ENCODE measurements at places on chromosomes 12 and 14.

DNA sequence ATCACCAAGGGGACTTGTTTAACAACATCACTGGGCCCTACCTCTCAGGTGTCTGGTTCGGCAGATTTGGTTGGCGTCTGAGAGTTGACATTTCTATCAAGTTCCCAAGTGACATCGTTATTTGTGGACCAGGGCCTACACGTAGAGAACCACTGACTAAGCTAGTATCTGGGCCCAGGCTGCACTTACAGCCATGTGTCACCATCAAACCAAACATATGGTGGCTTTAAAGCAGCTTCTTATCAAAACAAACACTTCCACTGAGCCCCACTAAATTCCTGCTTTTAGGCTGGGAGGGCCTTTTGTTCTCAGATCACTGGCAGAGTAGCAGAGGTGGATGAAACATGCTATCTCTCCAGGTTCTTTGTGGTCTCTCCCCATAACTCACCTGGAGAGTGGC lies 220.5 kb downstream of the PELI2 start:
- peak; percentile 5 for DNase-seq

- peak; percentile 46 for DNase-seq
Measured at GRCh38 chr12:26471560-26471959, 276.2 kb downstream of the SSPN start.

DNA sequence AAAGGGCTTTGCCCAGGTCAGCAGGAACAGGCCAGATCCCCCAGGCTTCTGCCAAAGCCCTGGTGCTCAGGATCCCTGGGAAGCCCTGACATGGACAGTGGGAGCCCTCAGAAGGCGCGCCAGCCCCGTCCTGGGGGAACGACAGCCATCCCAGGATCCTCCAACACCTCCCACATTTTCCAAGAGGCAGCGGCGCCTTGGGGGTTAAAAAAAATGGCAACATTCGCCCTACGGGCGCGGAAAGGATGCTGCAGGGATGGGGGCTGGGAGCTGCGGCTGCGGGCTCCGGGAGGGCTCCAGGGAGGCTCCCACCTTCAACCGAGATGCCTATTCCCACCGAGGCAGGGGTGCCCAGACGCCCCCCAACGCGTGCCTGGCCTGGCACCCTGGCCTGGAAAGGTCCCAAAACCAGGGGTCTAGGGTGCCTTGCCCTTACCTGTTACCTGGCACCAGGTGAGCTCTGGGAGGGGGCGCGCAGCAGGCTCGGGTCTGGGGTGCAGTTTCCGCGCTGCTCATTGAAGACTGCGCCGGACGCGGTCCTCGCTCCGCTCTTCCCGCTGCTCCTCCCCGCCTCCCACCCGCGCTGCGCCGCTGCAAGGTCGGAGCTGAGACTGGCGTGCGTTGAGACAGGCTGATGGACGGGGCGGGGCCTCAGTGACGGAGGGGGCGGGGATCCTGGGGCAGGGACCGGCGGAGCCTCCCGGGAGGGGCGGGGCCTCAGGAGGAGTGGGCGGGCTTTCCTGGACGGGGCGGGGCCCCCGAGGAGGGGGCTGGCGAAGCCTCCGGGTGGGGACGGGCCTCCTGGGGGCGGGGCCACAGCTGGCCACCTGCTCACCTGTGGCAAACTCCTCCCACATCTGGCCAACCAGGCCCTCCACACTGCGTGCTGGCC lies at the start of gene ABCB9:
ABCB9 (minus strand) TSS at position 613 of the 892 bp plus-strand sequence. CDS start 6,228 bp downstream, outside the sequence.
- DNase-seq = peak; percentile 78

DNA sequence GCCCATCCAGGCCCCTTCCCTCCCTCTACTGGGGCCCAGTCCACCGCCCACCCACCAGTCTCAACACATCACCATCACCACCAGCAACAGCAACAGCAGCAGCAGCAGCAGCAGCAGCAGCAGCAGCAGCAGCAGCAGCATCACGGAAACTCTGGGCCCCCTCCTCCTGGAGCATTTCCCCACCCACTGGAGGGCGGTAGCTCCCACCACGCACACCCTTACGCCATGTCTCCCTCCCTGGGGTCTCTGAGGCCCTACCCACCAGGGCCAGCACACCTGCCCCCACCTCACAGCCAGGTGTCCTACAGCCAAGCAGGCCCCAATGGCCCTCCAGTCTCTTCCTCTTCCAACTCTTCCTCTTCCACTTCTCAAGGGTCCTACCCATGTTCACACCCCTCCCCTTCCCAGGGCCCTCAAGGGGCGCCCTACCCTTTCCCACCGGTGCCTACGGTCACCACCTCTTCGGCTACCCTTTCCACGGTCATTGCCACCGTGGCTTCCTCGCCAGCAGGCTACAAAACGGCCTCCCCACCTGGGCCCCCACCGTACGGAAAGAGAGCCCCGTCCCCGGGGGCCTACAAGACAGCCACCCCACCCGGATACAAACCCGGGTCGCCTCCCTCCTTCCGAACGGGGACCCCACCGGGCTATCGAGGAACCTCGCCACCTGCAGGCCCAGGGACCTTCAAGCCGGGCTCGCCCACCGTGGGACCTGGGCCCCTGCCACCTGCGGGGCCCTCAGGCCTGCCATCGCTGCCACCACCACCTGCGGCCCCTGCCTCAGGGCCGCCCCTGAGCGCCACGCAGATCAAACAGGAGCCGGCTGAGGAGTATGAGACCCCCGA lies 6.8 kb upstream of the RNU7-1 start:
- DNase-seq = no peak

- no peak for DNase-seq
Measured at GRCh38 chr12:57435293-57435692, 709 bp downstream of the INHBC start.

DNA sequence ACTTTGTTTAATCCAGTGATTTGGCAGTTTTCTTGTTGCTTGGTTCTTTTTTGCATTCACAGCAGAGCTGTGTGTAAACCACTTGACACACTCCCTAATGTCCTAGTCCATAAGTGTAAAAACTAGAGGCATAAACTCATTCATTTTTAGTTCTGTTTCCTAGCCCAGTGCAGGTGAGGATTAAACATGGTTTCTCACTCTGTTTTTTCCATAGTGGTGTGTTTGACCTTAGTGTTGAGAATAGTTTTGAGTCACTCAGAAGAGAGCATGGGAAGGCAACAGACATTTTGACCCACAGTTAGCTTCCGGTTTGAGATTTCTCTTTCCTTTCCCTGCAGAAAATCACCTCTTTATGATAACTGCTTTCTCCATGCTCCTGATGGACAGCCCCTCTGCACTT lies 24.2 kb upstream of the GALNT16 start:
- no peak for DNase-seq

GRCh38 chr12:22089486-22089885 lies 43.5 kb downstream of the CMAS start:
- no peak for DNase-seq

DNA sequence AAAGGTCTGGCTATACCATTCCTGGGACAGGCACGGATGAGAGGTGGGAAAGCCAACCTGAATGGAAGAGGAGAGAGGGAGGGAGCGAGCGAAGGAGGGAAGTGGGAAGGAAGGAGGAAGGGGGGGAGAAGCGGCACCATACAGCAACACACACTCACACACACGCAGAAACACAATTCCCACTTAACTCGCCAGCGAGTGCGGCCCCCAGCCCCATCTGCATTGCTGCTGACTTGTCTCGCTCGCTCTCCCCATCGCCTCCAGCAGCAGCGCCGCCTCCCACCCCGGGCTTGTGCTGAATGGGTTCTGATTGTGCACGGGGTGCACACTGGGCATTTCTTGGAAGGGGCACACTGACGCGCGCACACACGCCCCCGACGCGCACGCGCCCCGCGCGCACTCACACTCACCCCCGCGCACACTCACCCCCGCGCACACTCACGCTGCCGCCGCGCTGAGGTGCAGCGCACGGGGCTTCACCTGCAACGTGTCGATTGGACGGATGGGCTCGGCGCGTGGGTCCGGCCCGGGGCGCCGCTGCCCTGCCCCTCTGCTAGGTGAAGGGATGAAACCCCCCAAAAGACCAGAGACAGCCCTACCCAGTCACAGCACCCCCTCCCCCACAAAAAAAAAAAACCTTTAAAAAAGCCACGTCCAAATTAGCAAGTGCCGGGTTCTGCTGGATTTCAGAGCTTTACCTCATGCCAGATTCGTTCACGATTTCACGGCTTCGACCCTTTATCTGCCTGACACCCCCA lies 685 bp downstream of the GRIN2B start:
- no peak for DNase-seq

- DNase-seq = no peak
Measured at GRCh38 chr12:49323524-49324097, 556 bp downstream of the TROAP start.

DNA sequence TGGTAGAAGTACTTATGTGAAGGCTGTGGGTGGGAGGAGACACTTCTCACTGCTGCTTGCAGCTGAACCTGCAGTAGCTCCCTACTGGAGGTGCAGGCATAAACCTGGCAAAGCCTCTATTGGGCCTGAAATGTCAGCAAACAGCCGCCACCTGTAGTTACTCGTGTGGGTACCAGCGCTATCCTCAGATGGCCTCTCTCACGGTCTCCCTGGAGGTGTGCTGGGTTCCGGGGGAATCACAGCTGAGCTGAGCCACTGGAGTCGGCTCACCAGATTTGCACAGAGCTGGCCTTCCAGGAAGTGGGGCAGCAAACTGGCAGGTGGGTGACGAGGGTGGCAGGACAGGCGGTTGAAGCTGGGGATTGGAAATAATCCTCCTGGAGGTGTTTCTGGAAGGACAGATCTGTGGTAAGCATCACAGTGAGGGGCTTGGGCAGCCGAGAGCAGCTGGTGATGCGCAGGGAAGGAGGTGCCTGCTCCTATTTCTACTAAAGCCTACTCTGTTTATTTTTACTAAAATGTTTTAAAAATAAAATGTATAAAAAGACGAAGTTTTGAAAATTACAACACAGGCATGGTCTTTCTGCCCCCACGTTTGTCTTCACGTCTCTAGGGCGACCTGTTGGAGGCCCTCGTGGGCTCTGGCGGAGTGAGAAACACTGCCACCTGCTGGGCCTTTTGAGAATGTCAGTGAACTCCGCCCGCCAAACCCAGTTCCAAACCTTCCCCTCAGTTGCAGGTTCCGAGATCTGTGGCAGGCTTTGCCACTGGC lies 67.8 kb upstream of the PLEKHG3 start:
- DNase-seq = peak; percentile 36

DNA sequence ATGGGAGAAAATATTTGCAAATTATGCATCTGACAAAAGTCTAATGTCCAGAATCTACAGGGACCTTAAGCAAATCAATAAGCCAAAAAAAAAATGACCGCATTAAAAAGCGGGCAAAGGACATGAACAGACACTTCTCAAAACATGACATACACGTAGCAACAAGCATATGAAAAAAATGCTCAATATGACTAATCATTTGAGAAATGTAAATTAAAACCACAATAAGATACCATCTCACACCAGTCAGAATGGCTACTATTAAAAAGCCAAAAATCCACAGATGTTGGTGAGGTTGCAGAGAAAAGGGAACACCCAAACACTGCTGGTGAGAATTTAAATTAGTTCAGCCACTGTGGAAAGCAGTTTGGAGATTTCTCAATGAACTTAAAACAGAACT lies 16.1 kb downstream of the PAWR start:
- DNase-seq = peak; percentile 70

GRCh38 chr14:78103271-78103670 lies 66.9 kb upstream of the NRXN3 start:
- DNase-seq = no peak

DNA sequence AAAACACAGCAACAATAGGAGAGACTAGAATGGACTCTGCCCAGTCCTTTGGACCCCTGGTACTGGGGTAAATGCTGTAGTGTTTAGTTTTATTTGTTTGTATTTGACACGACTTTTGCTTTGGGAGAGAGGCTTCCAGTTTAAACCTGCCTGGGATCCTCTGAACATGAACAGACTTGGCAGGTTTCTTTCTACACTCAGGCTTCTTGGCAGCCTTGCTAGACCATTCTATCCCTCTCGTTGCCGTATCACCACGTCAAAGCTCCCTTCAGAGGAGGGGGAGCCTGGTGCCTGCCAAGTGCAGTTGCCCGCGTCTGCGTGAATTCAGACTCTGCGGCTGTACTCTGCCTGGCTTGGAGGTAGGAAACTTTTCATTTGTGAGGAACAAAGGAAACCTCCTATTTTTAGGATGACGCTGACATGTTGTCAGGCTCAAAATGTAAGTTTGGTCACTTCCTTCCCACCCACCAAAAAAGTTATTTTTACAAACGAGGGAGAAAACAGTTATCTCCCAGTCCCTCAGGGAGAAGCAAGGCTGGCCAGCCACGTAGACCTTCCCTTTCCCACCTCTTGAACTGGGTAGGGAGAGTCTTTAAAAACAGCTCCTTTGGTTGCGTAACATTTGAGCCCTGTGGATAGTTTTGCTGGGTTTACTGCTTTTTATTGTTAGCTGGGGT lies 25.9 kb downstream of the CD9 start:
- no peak for DNase-seq

- peak; percentile 43 for DNase-seq
Measured at GRCh38 chr12:49538510-49539403, at the start of gene KCNH3. Gene KCNH3 (plus strand): TSS chr12:49539030. CDS start chr12:49539417, 387 bp downstream.

DNA sequence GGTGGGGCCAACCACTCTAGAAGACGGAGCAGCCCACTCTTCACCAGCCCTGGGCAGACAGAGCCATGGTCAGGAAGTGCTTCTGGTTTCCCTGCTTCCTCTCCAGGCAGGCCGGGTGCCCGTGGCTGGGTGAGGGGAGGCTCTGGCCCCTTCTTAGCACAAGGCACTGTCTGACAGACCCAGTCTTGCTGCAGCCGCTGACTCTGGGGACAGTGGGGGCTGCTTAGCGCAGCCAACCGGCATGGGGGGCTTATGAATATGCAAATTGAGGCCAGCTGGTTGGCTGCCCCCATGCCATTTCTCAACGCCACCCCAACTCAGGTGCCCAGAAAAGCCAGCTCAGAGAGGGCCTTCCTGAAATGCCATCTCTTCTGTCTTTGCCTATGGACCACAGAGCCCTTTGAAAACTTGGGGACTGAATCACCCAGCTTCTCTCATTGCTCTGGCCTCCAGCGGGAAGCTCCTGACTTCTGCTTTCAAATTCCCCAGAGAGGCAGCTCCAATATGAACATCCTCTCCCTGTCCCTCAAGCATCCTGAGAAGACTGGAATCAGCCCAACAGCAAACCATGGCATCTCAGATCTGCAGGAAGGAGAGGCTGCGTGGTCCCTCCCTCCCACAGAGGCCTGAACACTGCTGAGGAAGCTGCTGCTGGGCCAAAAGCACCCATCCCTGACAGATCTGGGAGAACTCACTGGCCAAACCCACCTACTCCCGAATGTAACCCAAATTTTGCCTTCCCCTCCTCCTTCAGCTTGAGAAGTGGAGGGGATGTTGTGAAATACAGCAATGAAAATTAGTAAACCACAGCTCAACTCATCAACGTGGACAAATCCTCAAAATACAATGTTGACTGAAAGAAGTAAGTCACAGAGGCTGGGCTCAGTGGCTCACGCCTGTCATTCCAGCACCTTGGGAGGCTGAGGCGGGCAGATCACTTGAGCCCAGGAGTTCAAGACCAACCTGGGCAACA lies at the start of gene PROX2:
PROX2 (minus strand) TSS at position 205 of the 973 bp plus-strand sequence. CDS start 12,311 bp downstream, outside the sequence.
- DNase-seq = no peak

GRCh38 chr14:30584058-30584630 lies 25.2 kb downstream of the G2E3 start:
- DNase-seq = no peak

Measured in HFFc6 (cell line).